Activated CD8-positive, alpha-beta memory T cell treated with anti-CD3 and anti-CD28 coated beads for 48 hours (primary cell): ENCODE measurements at places on chromosomes 6 and 20.

DNA sequence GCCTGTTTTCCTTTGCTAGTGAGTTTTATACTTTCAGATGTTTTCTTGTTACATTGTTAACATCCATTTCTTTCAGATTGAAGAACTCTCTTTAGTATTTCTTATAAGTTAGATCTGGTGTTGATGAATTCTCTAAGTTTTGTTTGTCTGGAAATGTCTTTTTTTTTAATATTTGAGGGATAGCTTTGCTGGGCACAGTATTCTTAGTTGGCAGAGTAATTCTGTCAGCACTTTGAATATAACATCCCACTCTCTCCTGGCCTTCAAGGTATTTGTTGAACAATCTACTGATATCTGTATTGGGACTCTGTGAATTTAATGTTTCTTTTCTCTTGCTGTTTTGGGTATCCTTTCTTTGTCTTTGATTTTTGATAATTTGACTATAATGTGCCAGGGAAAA lies 79.4 kb upstream of the UST start:
- no peak for DNase-seq

GRCh38 chr20:64121586-64121985 lies 14.2 kb upstream of the NPBWR2 start:
- DNase-seq, result no peak

DNA sequence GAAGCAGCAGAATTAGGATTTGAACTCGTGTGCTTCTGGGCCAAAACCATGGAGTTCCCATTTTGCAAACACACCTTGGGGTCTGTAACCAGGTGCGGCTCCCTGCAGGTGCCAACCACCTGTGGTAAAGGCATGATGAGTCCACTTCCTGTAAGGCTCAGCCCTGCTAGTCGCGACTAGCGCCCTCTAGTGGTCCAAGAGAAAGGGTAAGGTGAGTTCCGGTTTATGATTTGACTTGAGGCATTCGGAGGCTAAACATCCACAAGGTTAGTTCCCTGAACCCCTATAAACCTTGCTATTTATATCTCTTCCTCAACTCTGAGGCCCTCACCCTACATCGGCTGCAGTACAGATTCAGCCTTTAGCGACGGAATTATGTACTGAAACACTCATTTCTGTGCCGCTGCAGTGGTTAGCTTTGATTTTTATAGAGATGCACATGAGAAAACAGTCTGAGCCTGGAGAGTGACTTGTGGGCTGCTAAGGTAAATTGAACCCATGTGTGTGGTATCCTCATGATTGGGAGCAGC lies 173.4 kb downstream of the PLCB1 start:
- DNase-seq, result peak; percentile 32

DNA sequence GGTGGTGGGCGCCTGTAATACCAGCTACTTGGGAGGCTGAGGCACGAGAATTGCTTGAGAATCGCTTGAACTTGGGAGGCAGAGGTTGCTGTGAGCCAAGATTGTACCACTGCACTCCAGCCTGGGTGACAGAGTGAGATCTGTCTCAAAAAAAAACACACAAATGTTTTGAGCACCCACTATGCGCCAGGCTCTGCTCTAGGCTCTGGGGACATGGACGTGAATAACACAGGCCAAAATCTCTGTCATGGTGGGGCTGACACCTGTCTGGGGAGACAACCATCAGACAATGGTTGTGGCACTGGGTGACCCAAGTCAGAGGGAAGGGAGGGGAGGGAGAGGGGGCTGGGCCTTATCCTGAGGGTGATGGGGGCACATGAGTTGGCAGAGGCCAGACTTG lies 62.7 kb downstream of the UBE2V1 start:
- no peak for DNase-seq

GRCh38 chr6:139891471-139891870 lies 517.0 kb upstream of the CITED2 start:
- DNase-seq, result no peak

- no peak for DNase-seq
These were observed 42.0 kb downstream of the JARID2 start for GRCh38 chr6:15287670-15288375.

GRCh38 chr6:49637350-49637731 lies 702 bp upstream of the RHAG start:
- no peak for DNase-seq

DNA sequence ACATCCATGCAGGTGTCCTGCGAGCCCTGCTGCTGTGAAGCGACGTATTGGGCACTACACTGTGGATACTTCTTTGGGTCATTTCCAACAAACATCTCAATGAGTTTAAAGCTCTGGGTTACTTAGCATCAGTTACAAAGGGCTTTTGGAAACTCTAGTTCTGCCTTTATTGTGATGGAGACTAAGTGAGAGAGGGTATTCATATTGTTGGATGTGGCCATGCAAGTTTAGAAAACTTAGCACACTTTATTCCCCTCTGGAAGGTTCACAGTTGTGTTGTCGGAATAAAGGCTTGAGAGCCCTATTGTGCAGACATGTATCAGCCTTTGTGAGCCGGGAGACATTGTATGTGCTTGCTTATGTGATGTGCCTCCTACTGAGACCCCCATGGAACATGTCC lies 22.1 kb downstream of the DUSP22 start:
- no peak for DNase-seq

DNA sequence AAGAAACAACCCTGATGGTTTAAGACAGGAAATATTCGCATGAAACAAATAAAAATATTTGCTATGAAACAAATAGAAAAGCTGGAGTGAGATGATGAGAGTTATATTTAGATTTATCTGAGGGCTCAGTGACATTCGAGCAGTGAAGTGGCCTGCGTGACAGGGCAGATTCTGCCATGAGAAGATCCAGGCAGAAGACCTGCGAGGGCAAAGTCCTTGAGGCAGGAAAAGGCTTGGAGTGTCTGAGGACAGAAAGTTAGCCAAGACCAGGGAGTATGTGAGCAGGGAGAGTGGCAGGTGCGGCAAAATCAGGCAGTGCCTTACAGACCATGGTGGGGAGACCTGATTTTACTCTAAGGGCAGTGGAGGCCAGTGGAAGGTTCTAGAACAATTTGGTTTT lies 66.9 kb upstream of the RIN2 start:
- no peak for DNase-seq

DNA sequence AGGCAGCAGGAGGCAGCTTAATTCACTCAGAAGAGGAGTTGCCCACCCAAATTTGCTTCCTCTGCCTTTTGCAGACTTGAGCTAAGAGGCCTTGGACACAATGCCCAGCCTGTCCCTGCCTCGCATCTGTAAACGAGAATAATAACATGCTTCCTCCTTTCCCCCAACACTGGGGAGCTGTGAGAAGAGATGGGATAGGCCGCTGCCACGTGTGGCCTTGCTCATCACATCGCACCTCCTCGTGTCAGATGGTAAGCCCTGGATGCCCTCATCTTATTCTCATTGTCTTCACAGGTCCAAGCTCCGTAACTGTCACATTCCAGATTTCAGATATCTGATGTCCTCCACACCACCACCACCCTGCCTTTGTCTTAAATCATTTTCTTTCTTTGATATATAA lies 13.1 kb upstream of the TUBB2B start:
- DNase-seq, result no peak

GRCh38 chr6:77456531-77457248 lies 6.6 kb downstream of the HTR1B start:
- DNase-seq, result no peak

DNA sequence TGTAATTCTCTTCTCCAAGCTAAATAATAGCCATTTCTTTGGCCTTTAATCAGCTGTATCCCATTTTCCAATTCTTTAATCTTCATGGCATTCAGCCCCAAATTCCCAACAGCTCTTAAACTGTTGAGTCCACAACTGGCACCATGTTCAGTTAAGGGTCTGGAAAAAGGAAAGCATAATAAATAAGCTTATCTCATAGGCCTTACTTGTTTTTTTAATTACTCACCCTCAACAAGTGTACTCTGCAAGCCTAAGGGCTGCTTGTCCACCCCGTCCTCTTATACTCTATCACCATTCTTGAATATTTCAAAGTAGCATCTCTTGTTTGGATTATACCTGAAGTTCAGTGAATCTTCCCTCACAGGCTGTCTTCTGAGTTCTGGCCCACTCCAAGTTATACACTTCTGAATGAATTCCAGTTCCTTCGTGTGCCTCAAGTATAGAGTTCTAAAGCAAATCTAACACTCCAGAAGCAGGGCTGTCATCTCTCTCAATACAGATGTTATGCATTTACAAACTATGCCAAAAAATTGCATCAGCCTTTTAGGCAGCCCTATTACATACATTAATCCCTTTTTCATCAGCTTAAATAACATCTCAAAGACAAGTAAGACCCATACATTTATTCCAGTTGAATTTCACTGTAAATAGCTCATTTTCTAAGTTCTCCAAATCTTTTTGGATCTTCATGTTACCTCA lies 98.7 kb downstream of the COL21A1 start:
- no peak for DNase-seq

- DNase-seq, result no peak
These were observed 1.9 kb downstream of the NOL7 start for GRCh38 chr6:13617066-13617465.

- no peak for DNase-seq
These were observed 46.6 kb downstream of the OR2B6 start for GRCh38 chr6:28003661-28004060.

DNA sequence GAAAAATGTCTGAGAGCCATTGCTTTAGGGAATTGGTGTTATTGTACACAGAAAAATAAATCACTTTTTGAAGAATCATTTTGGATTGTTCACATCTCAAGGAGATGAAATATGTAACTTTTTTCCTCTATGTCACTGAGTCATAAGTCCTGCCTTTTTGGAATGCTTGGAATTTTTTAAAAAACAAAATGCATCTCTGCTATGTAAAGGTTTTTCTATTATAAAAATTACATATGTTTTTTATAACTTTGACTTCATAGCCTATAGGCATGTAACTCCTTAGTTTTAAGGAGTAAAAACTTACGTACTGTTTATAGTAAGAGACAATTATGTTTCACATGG lies 8.7 kb downstream of the RNF144B start:
- no peak for DNase-seq

DNA sequence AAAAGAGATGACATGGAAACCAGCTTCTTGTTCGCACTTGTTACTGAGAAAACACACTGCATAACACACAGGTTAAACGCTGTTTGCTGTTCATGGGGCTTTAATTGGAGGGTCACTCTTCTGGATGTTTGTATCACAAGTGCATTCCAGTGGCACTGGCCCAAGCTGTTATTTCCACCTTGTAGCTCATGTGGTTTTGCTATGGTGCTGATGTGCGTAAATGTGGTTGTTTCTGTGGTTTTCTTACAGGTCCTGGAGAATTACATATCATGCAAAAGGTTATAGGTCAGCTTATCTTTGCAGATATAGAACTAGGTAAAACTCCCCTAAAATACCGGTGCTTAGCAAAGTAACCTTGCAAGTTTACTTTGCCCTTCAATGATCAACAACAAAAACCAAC lies 89.3 kb upstream of the AHI1 start:
- DNase-seq, result no peak

DNA sequence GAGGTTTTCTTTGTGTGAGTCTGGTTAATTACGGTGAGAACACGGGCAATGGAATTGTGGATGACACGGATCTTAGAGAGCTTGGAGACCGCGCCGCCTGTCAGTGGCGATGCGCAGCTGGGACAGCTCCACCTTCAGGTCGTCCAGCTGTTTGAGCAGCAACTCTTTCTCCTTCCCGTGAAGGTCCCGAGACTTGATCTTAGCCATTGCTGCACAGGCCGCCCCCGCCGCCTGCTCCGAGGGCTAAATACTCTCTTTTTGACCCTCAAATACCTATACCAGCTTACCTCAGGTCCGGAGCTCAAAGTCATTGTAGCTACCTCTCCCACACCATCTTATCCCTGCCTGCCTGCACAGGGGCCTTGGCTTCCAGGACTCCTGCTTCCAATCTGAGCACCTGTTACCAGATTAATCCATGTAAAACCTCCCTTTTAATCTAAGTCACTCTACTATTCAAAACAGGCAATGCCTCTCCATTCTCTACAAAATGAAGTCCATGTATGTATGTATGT lies 100.2 kb downstream of the PREP start:
- DNase-seq, result no peak

DNA sequence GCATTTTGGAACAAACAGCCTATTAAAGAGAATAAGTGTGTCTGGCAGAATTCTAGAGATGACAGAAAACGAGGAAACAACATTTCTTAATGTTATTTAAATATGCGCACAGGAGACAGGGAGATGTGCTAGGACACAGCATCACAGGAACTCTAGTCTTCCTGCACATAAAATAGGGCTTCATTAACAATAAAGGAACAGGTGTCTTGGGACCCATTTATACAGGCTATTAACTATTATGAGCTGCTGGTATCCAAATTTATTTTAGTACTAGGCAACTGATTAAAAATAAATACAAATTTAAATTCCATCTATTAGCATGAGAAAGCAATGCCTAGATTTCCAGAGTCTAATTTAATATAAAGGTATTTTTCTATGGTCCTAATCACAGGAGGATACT lies 102.3 kb downstream of the PDSS2 start:
- DNase-seq, result no peak

GRCh38 chr6:107594736-107595135 lies 104.8 kb downstream of the SOBP start:
- no peak for DNase-seq

- no peak for DNase-seq
These were observed 281.2 kb upstream of the JAG1 start for GRCh38 chr20:10954908-10955580.

DNA sequence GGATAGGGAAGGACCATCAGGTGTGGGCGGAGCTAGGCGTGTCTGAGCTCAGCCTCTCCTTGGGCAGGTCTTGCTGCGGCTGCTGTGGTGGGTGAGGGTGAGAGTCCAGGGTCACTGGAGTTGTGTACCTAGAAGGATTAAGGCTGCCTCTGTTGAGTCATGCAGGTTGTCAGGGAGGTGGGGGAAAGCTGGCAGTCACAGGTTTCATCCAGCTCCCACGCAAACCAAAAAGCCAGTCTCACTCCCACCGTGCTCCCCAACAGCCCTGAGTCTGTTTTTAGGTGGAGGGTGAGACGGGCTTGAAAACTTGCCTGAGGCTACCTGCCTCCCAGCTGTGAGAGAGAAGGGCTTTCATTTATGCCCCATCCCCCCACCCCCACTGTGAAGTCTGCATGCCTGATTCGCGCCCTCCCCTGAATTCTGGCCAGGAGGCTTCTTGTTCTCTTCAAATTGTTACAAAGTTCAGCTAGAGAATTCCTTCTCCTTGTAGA lies 161.5 kb downstream of the MYLK4 start:
- no peak for DNase-seq

GRCh38 chr6:6458172-6458571 lies 130.3 kb upstream of the LY86 start:
- DNase-seq, result no peak

GRCh38 chr20:24577271-24577909 lies 108.0 kb downstream of the SYNDIG1 start:
- DNase-seq, result no peak

- no peak for DNase-seq
These were observed 86.4 kb downstream of the ADGRG6 start for GRCh38 chr6:142387997-142388815.
